ENCODE measurements at places on chromosomes 1 and 21. TPM values are rescaled to one million over a fixed set of nuclear protein-coding genes. Genes with fewer than 3 reads are reported as not detected.
A peak's percentile ranks its signal among the peaks of the same experiment; 100 is the strongest.

The CYP4X1 gene
- total RNA-seq: 0.31 TPM

The SLC2A5 gene
- 2.7 TPM for total RNA-seq

The CYP4A11 gene
- total RNA-seq: not detected

The LRRC53 gene
- total RNA-seq: not detected

The OR2L3 gene
- total RNA-seq: not detected

The CAMK1G gene
- total RNA-seq: 9.4 TPM

DNA sequence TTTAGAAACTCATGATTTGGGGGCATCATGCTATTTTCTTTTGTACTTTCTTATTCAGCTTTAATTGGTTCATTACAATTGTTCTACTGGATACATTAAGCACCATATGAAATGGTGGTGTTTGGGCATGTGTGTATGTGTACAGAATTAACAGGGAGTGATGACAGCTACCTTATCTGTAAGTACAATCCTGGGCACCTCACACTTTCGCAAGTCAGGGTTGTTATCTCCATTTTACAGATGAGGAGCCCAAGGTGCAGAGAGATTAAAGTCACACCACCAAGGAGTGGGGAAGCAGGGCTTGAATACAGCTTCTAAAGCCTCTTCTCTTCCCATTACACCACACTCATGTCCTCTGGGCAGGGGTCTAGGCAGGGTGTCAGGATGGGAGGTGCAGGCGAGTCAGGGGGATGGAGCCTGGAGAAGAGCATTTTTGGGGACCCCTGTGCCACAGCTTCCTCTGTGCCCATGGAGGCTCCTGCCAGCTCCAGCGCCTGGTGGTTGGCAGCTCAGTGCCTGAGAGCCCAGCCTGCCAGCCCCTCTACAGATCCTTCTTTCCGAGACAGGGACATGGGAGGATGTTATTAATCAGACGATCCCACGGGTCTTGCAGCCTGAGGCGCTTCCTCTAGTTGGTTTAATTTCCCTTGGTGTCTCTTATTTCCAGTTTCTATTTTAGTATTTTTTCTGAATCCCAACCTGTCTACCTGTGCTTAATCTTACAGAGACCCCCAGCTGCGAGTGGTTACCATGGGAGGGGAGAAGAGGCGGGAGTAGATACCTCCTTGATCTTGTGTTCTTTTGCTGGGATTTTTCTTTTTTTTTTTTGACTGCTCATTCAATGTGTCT is 126.2 kb upstream of the CD34 start:
- H3K27ac ChIP-seq: no peak overlapping the region
- no peak for DNase-seq
- H3K4me3 ChIP-seq: no peak overlapping the region
- peaks cover 14% of the 10 kb centered on the region for H3K4me1 ChIP-seq
- peaks cover 33% of the 10 kb centered on the region for H3K36me3 ChIP-seq
- no peaks in the 10 kb centered on the region for H3K27me3 ChIP-seq

GRCh38 chr1:106268070-106268469 is 788.4 kb upstream of the PRMT6 start:
- no peak for DNase-seq
- H3K4me1 ChIP-seq: no peaks in the 10 kb centered on the region
- no peak overlapping the region for H3K4me3 ChIP-seq
- H3K36me3 ChIP-seq: no peaks in the 10 kb centered on the region
- H3K27me3 ChIP-seq: no peaks in the 10 kb centered on the region

GRCh38 chr1:25501235-25502058 is 42.0 kb upstream of the LDLRAP1 start:
- peaks cover 19% of the 10 kb centered on the region for H3K36me3 ChIP-seq
- H3K27me3 ChIP-seq: no peaks in the 10 kb centered on the region
- DNase-seq: peak; percentile 45

GRCh38 chr1:245933431-245934045 is 573.5 kb downstream of the SMYD3 start:
- H3K36me3 ChIP-seq: peaks cover 3% of the 10 kb centered on the region
- no peak overlapping the region for H3K4me3 ChIP-seq
- no peak overlapping the region for H3K27ac ChIP-seq
- no peak for DNase-seq
- H3K4me1 ChIP-seq: peaks cover 8% of the 10 kb centered on the region

- no peak overlapping the region for H3K4me3 ChIP-seq
- no peak for DNase-seq
- no peak overlapping the region for H3K27ac ChIP-seq
- H3K36me3 ChIP-seq: no peaks in the 10 kb centered on the region
- peaks cover 11% of the 10 kb centered on the region for H3K4me1 ChIP-seq
These were observed 395.9 kb downstream of the MATN1 start for GRCh38 chr1:30327370-30328099.

- no peaks in the 10 kb centered on the region for H3K27me3 ChIP-seq
- H3K27ac ChIP-seq: no peak overlapping the region
- H3K4me1 ChIP-seq: peaks cover 12% of the 10 kb centered on the region
- no peak for DNase-seq
- H3K4me3 ChIP-seq: no peak overlapping the region
These were observed 408.8 kb downstream of the PLA2G4A start for GRCh38 chr1:187237542-187237941.

- no peak overlapping the region for H3K27ac ChIP-seq
- H3K4me3 ChIP-seq: no peak overlapping the region
- peaks cover 51% of the 10 kb centered on the region for H3K4me1 ChIP-seq
- no peak for DNase-seq
- H3K27me3 ChIP-seq: no peaks in the 10 kb centered on the region
- peaks cover 3% of the 10 kb centered on the region for H3K36me3 ChIP-seq
These were observed 232.5 kb upstream of the JUN start for GRCh38 chr1:59016390-59016789.

DNA sequence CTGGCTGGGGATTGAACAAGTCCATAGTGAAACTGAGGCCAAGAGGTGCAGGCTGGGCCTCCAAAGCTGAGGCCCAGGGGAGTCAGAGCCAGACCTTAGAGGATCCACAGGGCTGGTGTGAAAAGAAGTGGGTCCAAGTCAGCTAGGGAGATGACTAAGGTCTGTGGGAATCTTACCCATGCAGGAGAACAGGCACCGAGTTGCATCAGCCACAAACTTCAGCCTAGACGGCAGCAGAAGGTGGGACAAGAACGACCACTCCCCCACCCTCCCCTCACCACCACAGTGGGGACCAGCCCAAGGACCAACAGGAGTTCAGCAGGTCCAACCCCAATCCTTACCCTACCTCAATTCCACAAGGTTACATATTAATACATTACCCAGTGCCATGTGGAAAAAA is 282.3 kb downstream of the TTLL7 start:
- H3K27me3 ChIP-seq: peaks cover 2% of the 10 kb centered on the region
- H3K27ac ChIP-seq: no peak overlapping the region
- no peaks in the 10 kb centered on the region for H3K36me3 ChIP-seq
- H3K4me3 ChIP-seq: no peak overlapping the region

GRCh38 chr1:9249534-9250410 is 15.2 kb downstream of the H6PD start:
- DNase-seq: no peak
- H3K36me3 ChIP-seq: peaks cover 4% of the 10 kb centered on the region
- no peak overlapping the region for H3K27ac ChIP-seq

- H3K36me3 ChIP-seq: no peaks in the 10 kb centered on the region
- H3K27ac ChIP-seq: no peak overlapping the region
- H3K4me1 ChIP-seq: peaks cover 6% of the 10 kb centered on the region
- no peak for DNase-seq
- H3K27me3 ChIP-seq: no peaks in the 10 kb centered on the region
These were observed 216.4 kb downstream of the VAV3 start for GRCh38 chr1:107748531-107748930.

DNA sequence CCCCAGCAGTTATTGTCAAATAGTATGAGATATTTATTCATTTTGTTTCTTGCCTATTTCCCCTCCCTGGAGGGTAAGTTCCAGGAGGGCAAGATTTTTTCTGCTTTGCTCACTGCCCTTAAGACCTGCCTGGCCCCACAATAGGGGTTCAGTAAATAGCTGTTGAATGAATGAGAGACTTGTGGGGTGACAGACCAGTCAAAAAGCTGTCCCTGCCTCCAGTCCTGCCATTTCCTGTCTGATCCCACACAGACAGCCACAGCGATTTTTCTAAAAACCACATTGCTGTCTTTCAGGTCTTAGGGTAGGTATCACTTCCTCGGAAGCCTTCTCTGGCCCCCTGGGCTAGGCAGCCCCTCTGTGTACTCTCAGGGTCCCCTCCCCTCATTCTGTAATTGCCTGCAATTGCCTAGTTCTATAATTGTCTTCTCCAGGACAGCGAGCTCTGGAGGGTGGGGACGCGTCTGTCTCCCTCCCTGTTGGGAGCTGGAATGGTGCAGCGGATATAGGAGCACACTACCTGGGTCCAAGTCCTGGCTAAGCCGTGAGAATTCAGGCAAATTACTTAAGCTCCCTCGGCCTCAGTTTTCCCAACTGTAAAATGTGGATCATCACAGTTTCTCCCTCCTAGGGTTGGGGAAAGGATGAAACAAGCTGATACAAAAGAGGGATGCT is 1.8 kb upstream of the EXTL1 start:
- DNase-seq: no peak
- no peaks in the 10 kb centered on the region for H3K27me3 ChIP-seq
- H3K27ac ChIP-seq: peak overlapping the region; percentile 7
- H3K4me1 ChIP-seq: peaks cover 32% of the 10 kb centered on the region

DNA sequence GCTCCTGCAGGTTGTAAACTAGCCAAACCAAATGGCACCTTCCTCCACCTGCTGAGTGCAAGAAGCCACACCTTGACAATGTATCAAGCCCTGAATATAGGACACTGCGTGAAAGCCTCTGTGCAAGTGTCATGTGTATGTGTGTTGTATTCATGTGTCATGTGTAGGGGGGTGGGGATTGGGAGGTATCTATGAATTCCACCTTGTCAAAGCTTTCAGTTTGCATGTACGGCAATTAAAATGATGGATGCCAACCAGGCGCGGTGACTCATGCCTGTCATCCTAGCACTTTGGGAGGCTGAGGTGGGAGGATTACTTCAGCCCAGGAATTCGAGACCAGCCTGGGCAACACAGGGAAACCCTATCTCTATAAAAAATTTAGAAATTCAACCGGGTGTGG is 19.8 kb downstream of the CD34 start:
- H3K27me3 ChIP-seq: peaks cover 35% of the 10 kb centered on the region
- no peak overlapping the region for H3K4me3 ChIP-seq
- H3K36me3 ChIP-seq: no peaks in the 10 kb centered on the region

DNA sequence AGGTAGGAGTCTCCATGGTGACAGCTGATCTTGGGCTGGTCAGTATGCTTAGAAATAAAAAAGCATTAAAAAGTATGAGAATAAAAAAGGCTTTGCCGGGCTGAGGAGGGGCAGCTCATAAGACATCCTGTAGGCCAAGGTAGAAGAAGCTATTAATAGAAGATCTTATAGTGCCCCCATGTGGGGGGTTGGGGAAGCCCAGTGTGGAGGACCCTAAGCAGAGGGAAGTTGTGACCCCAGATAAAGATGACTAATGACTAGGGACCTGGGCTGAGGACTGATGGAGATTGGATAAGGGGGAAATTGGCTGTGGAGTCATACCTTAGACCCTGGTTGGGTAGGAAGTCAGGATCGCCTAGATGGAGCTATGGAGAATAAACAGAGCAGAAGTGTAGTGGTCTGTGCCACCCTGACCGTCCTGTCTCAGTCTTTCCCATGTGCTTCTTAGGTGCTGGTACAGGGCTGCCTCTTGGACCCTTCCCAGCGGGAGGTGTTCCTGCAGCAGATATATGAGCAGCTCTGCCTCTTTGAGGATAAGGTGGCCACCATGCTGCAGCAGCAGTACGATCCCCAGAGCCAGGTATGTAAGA is 25.0 kb downstream of the SZT2 start:
- H3K36me3 ChIP-seq: peaks cover 17% of the 10 kb centered on the region
- no peak for DNase-seq
- no peak overlapping the region for H3K4me3 ChIP-seq
- no peak overlapping the region for H3K27ac ChIP-seq
- no peaks in the 10 kb centered on the region for H3K4me1 ChIP-seq

DNA sequence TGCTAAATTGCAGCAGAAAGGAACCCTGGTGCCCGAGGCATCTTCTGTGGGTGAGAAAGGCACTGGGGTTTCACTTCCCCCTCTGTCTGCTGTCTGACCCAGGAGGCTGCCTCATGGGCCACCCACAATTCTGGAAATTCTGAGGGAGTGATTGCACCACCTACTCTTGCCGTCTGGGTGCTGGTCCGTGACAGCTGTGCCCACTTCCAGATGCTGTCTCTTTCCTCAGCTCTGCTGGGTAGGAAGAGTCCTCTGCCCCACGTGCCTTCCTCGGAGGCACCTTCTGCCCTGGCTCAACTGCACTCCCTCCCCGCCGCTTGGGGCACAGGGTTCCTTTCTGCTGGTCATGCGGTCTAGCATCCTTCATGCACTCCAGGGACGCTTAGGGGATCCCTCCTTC is 96.3 kb downstream of the ARHGEF10L start:
- DNase-seq: no peak
- no peaks in the 10 kb centered on the region for H3K27me3 ChIP-seq
- H3K36me3 ChIP-seq: peaks cover 12% of the 10 kb centered on the region
- H3K4me3 ChIP-seq: no peak overlapping the region
- H3K27ac ChIP-seq: no peak overlapping the region
- no peaks in the 10 kb centered on the region for H3K4me1 ChIP-seq

GRCh38 chr1:41870076-41870562 is 48.6 kb downstream of the HIVEP3 start:
- DNase-seq: no peak
- H3K27me3 ChIP-seq: no peaks in the 10 kb centered on the region
- H3K4me1 ChIP-seq: peaks cover 5% of the 10 kb centered on the region
- H3K36me3 ChIP-seq: no peaks in the 10 kb centered on the region

- H3K4me1 ChIP-seq: peaks cover 39% of the 10 kb centered on the region
- DNase-seq: no peak
- H3K36me3 ChIP-seq: no peaks in the 10 kb centered on the region
- peak overlapping the region; percentile 94 for H3K27ac ChIP-seq
- no peaks in the 10 kb centered on the region for H3K27me3 ChIP-seq
These were observed 1.1 kb upstream of the UAP1 start for GRCh38 chr1:162560303-162561036.

GRCh38 chr21:45386728-45387371 is 18.1 kb upstream of the COL18A1 start:
- peaks cover 18% of the 10 kb centered on the region for H3K4me1 ChIP-seq
- H3K4me3 ChIP-seq: peak overlapping the region; percentile 43
- no peaks in the 10 kb centered on the region for H3K36me3 ChIP-seq
- peak overlapping the region; percentile 90 for H3K27ac ChIP-seq
- DNase-seq: no peak
- H3K27me3 ChIP-seq: no peaks in the 10 kb centered on the region

DNA sequence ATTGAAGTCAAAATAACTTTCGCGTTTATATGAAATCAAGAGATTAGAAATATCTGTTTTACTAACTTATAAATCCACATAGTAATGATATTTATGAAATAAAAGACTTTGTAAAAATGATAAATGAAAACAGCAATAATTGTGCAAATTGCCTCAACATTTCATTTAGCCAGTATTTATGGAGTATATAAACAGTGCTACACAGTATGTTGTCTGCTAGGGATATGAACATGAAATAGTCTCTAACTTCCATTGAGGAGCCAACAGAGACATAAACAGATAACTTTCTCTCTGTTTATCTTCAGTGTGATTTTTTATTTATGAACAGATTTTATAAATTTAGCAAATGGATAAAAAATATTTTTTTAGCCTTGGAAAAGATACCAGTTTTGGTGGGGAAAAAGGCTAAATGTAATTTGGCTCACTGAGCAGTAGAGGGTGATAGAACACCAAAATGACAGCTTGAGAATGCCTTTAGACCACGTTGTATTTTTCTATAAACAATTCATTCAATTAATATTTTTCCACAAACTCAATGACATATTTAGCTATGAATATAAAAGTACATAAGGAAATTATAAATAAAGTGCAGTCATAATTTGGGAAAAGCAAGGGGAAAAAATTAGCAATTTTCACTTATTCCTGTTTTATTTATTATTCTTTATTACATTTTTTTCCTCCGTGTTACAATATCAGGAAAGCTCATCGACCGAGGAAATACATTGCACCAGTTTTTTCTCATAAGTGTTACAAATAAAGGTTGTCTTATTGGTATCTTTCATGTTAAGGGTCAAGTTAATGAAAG is 47.5 kb upstream of the EEIG2 start:
- no peaks in the 10 kb centered on the region for H3K36me3 ChIP-seq
- no peaks in the 10 kb centered on the region for H3K4me1 ChIP-seq
- H3K4me3 ChIP-seq: no peak overlapping the region
- no peak for DNase-seq
- no peaks in the 10 kb centered on the region for H3K27me3 ChIP-seq
- H3K27ac ChIP-seq: no peak overlapping the region
